Stimulated activated CD4-positive, alpha-beta T cell treated with anti-CD3 and anti-CD28 coated beads, TNF-alpha, amount 100 ng/mL, for 1 hour (primary cell): ENCODE measurements at places on chromosomes 3 and 15.

DNA sequence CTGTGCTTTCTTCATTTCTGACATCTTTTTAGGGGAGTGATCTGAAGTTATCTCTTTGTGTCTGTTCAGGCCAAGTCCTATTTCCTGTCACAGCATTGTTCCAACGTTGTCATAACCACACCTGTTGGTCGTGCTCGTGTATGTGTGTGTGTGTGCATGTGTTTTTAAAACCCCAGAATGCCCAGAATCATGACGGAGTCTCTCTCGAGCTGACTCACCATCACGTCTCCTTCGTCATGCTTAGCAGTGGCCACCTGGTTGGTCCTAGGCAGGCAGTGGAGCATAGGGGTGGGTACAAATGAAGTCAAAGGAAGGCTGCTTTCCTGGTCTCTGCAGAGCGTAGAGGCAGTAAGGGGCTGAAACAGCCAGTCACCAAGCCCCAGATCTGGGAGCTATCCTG, 126.8 kb upstream of the ABHD17C start:
- no peak for DNase-seq

GRCh38 chr3:104005815-104006214, 1360.9 kb upstream of the ALCAM start:
- no peak for DNase-seq

DNA sequence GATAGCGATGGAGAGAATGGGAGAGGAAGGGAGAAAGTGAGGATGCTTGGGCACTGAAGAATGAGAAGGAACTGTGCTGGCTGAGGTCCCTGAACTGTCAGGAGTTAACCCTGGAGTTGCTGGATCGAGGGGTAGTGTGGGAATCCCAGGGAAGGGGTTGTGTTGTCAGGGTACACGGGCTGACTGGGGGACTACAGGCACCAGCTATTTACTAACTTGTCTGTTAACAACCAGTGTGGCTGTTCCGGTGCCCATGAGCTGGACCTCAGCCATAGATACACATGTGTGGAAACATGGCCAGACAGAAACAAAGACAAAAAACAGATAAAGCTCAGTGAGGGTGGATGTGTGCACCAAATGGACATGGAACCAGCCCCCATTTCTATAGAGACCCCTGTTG, 55.1 kb downstream of the GASK1A start:
- no peak for DNase-seq

- no peak for DNase-seq
These were observed 74.0 kb downstream of the RBMS3 start for GRCh38 chr3:29354894-29355293.

- no peak for DNase-seq
These were observed 148.5 kb upstream of the CTDSPL start for GRCh38 chr3:37712918-37713817.
